ENCODE measurements at places on chromosomes 7 and 10.
A peak's percentile ranks its signal among the peaks of the same experiment; 100 is the strongest.

- DNase-seq = peak; percentile 47
Observed at GRCh38 chr10:44881649-44882048, 29.5 kb upstream of the TMEM72 start.

- DNase-seq = no peak
Observed at GRCh38 chr10:1410032-1410431, 327.3 kb downstream of the ADARB2 start.

- no peak for DNase-seq
Observed at GRCh38 chr10:88545359-88545758, 37.8 kb downstream of the RNLS start.

DNA sequence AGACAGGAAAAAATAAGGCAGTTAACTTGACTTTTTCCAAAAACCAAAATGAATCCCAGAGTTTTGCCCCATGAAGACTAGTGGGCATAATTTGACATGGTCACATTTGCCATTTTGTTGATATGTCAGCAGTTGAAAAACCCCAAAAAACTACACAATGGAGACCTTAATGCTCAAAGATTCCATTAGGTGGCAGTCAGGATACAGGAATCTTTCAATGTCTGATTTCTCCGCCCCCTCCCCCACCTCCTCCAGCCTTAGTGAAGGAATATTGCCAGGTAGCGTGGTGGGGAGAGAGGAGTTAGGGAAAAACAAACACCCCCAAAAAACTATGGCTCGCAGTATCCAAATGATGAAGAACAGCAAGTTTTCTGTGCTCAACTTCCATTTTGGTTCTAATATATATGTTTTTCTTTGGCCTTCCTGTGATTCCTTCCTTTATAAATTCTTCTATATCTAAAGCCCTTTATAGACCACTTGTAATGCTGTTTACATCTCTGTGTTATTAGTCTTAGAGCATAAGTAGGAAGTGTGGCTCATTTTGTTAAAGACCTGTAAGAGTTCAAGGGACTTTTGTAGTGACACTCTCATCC is 6.7 kb upstream of the SMNDC1 start:
- peak; percentile 69 for DNase-seq

DNA sequence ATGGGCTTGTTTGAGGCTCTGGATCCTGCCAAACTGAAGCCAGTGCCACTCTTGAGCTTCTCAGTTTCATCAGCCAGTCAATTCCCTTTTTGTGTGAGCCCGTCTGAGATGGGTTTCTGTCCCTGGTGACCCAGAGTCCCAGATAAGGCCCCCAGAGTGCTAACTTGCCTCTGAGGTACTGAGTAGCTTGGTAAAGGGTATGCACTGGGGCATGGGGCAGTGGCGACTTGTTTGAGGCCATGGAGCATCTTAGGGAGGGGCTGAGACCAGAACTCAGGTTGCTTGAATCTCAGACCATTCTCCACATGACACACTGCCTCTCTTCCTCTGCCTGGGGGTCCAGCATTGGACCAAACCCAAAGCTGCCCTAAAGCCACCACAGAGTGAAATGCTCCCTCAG is 35.2 kb upstream of the NANOS1 start:
- DNase-seq = no peak

- DNase-seq = no peak
Observed at GRCh38 chr10:50216894-50217293, 34.4 kb downstream of the ASAH2 start.

GRCh38 chr10:130686689-130687300 is 550.6 kb downstream of the GLRX3 start:
- peak; percentile 4 for DNase-seq

GRCh38 chr10:6473901-6474370 is 106.1 kb downstream of the PRKCQ start:
- peak; percentile 78 for DNase-seq

DNA sequence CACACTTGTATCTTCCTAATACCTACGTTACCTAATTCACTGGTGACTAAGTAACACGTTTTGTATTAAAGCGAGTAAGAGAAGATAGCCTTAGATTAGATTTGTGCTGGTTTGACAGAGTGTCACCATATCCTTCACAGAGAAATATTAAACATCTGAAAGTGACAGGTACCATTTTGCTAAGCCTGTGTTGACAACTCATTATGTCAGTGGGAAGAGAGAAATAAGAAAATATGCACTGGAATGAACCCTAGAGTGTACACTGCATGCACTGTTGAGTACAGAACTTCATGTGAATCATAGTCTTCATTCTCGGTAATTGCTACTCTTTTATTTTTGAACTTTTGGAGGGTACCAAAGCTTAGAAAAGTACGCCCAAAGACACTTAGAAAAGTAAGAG is 10.9 kb downstream of the PRKG1 start:
- no peak for DNase-seq

GRCh38 chr10:70593513-70593890 is 9.0 kb downstream of the PRF1 start:
- DNase-seq = no peak

- DNase-seq = no peak
Observed at GRCh38 chr10:50439187-50439586, 184.6 kb downstream of the SGMS1 start.

GRCh38 chr10:33365301-33365700 is 30.8 kb upstream of the NRP1 start:
- no peak for DNase-seq

GRCh38 chr10:130761788-130762301 is 549.7 kb downstream of the TCERG1L start:
- no peak for DNase-seq

- no peak for DNase-seq
Observed at GRCh38 chr10:93216341-93216985, 142.8 kb downstream of the CYP26A1 start.

DNA sequence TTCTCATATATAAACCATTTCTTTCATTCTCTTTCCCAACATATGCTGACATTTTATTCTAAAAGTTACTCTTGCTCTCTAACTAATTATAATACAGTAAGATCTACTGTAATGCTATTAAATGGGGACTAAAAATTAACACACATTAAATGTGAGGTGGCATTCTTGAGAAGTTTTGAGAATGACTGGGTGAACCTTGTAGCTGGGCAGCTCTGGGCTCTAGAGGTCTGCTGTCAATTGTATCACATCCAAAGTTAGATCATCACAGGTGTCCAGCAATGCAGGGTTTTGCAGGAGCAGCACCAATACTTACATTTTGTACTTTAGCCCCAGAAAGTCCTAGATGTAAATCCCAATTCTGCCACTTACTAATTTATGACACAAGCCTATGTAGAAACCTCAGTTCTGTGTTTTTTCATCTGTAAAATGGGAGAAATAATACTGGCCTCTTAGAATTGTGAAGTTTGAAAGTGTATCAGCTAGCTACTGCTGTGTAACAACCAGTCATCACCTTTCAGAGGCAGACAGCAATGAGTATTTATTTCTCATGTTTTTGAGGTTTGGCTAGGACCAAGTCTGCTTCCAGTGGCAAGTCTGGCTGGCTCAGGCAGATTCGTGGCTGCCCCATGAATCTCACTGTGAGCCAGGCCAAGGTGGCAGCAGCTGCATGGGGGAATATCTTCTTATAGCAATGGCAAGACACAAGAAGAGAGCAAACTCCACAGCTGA is 79.6 kb upstream of the EMX2 start:
- DNase-seq = no peak

DNA sequence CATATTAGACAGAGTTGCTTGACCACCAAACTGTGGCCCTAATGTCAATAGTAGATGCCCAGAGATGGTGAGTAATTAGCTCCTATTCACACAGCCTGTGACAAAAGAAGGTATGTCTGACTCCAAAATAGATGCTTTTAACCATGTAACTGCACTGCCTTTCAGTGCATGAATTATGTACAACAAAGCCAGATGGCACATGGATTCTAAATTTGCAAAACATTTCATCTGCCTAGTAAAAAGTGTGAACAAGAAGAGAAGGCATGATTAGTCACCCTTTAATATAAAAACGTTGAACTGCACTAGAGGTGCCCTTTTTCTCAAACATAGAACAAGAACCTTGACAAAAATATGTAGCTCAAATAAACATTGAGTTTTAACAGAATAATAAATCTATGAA is 35.5 kb upstream of the PTPRZ1 start:
- DNase-seq = no peak

- no peak for DNase-seq
Observed at GRCh38 chr10:106777841-106778240, 386.7 kb downstream of the SORCS1 start.

DNA sequence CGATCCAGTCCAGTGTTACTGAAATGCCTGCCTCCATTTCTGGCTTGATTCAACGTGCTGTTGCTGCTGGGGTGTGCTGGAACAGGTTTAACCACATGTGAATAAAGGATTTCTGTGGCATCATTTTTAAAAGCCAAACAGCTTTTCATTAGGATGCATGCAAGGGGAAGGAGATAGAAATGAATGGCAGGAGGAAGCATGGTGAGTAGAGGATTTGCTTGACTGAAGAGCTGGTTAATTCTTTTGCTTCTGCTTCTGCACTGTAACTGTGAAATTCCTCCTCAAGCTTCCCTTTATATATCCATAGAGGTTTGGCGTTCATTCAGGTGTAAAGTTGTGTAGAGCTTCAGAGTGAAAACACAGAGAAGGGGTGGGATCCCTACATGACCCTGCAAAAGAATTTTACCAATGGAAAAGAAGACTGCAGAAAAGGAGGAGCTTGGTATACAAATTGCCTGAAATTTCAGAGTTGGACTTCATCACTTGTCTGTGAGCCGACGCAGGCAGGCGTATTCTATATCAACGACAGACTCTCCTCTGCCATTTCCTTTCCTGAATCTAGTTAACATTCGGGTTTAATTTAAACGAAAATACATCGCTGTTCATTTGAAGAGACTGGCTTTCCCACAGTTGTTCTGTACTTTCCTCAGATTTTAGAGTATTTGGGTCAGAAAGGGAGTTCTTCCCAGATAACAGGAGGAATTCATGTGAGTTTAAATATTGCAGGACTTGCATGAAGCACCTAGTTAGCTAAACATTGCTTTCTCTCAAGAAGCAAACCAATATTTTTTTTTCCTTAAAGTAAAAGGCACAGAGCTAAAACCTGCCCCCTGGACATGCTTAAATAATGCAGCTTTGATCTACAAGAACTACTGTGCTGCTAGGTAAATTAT is at the start of gene SOSTDC1:
SOSTDC1 (minus strand) TSS at position 270 of the 893 bp plus-strand sequence; CDS start at position 200, 70 bp downstream.
- peak; percentile 2 for DNase-seq

- no peak for DNase-seq
Observed at GRCh38 chr7:11538751-11539299, 293.2 kb downstream of the THSD7A start.
